CD4-positive, alpha-beta T cell treated with Interleukin-21 for 1 hour (primary cell): ENCODE measurements at places on chromosomes 12 and 14.

- DNase-seq = no peak
These were observed 58.5 kb downstream of the PLXNC1 start for GRCh38 chr12:94206886-94207285.

DNA sequence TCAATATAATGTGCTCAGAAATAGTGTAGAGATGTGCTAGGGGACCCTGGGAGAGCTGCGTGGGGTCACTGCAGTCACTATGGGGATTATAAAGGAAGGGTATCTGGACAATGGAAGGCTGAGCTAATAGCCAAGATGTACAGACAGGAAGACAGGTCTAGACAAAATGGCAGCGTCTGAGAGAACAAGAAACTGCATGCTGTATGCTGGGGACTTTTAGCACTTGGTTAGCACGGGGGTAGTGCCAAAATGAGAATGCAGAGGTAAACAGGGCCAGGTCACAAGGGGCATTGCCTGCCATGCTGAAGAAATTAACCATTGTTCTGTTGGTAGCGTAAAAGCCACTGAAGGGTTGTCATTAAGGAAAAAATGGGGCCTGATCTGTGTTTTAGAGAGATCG lies 308.2 kb downstream of the EMP1 start:
- no peak for DNase-seq

DNA sequence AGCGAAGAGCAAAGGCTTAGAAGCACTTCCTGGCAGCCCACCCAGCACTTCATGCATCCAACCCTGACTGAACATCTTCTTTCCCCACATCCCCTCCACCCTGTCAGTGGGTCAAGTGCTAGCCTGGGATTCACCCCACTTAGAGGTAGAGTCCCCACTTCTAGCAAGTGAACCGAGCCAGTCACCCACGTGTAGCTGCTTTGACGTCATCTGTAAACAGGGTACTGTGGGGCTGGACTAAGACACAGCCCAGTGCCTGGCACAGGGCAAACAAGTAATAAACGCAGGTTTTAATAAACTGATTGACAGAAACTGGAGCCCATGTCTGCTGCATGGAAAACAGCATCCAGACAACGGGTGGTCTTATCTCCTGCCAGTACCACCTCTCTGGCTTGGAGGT lies 61.7 kb downstream of the ITPK1 start:
- DNase-seq = no peak

DNA sequence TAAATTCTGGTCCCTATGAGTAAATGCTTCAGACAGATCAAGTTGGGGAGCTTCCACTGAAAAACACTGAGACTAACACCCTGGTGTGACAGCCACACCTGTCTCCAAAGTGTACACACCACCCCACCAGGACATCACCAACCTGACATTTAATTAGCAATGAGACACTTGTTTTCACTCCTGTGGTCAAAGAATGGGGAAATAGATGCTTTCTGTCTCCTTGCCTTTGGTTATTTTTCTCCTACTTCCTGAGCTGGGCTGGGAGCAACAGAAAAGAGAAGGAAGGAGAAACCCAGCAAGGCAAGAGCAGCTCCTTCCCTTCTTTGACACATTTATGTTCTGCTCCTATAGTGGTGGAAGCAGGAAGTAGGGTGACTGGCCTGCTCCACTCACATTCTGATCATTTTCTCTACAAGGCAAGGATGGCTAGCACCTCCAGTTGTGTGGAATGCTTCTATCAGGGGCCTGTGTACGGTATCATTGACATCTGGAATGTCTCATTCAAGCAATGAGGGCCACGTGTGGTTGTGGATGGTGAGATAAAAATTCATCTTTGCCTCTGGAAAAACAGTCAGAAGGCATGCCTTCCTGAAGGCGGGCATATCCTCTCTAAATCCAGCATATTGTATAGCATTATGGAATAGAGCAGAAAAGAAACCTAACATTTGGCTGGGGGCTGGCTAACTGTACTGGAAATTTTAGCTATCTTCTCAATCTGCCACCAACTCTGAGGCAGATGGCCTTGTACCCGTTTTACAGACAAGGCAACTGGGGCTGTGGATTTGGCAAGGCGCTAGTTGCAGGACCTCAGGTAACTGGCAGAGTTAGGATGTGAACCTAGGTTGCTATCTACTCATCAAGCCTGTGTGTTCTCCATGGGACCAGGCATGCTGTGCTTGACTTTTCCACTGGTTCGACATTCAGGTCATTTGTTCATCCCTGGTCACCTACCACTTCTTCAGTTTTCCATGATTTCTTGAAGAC lies 24.8 kb upstream of the LGALS3 start:
- no peak for DNase-seq

GRCh38 chr12:50571786-50572185 lies 67.0 kb downstream of the DIP2B start:
- no peak for DNase-seq

GRCh38 chr14:66111891-66112290 lies 374.3 kb upstream of the CCDC196 start:
- DNase-seq = no peak
